ENCODE measurements at places on chromosomes 7 and 10.
A peak's percentile ranks its signal among the peaks of the same experiment; 100 is the strongest.

DNA sequence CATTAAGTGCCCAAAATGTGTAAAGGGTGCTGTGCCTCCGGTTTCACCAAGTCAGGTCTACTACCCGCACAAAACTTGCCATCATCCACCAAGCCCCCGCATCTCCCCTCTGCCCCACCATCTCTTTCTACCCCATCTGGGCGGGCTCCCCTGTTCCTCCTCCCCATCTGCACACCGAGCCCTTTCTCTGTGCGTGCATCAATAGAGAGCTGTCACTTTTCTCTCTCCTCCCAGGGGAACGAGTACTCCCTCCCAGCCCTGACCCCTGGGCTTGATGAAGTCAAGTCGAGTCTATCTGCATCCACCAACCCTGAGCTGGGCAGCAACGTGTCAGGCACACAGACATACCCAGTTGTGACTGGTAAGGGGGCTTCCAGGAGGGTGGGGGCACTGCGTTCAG is 63.5 kb downstream of the PAX2 start:
- DNase-seq = no peak

GRCh38 chr7:99201027-99201426 is 6.9 kb downstream of the KPNA7 start:
- no peak for DNase-seq

GRCh38 chr10:69353977-69354635 is 62.6 kb downstream of the TACR2 start:
- DNase-seq = no peak

- DNase-seq = no peak
Observed at GRCh38 chr10:102281102-102281487, 35.8 kb downstream of the GBF1 start.

DNA sequence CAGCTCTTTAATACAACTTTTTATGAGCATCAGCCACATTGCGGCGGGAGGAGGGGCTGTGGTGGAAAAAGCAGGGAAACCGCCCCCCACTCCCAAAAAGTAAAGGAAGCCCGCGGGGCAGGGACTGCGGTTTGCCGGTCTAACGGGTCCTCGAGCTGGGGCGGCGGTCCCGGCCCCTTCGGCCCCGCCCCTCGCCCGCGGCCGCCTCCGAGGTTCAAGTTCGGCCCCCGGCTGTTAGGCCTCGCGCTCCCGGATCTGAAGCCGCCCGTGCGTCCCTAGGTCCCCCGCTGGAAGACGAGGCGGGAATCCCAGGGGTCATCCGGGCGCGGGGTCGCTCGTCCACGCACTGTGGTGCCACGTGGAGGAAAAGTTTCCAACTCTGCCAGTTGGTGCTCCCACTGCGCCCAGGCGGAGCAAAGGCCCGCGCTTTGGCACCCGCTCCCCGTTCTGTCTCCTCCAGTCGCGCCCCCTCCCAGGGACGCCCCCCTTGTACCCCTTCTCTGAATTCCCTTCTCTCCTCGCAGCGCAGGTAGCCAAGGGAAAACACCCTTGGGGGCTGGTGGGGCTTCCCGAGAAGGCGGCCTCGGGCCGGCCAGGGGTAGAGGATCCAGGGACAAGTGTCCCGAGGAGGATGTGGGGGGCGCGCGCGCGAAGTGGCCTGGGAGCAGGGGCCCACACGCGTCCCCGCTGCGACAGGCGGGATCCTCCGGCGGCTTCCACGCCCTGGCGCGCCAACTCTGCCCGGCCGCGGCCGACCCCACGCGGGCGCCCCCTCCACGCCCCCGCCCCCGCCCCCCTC is 798 bp upstream of the AUTS2 start:
- no peak for DNase-seq

DNA sequence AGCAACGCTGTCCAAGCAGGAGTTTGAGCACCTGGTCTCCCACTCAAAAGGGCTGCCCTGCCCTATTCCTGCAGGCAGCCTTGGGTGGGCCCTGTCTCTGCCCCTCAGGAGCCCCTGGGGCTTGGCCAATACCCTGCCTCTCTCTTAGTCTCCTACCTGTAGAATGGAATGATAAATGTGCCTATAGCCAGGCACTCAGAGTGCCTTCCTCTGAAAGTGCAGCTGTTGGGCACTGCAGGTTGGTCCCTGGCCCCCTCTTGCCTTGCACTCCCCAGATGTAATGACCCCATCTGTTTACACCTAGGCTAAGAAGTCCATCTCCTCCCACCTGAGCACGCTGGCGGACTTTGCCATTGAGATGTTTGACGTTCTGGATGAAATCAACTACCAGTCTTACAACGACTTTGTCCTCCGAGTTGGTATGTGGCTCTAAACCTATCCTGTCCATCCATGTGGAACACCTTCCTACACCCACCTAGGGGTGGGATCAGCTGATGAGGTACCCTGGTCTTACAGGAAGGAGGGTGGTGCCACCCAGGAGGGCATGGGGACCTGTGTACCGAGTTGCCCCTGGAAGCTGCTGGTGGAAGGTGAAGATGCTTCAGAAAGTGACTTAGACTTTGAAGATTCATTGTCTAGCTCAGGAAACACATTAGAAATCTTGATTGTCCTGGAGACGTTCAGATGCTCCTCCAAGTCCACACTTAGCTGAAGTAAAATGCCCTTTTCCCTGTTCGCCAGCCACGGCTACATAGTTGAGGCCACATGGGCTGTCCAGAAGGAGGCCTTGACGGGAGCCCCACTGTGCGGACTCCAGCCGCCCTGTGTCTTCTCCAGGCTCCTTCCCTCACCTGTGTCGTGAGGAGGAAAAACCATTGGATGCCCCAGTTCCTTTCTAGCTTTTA is 134.1 kb downstream of the ADCY1 start:
- no peak for DNase-seq

GRCh38 chr7:98329100-98329790 is 47.8 kb downstream of the BRI3 start:
- DNase-seq = no peak

- no peak for DNase-seq
Observed at GRCh38 chr10:10477844-10478243, 539.8 kb upstream of the CELF2 start.

DNA sequence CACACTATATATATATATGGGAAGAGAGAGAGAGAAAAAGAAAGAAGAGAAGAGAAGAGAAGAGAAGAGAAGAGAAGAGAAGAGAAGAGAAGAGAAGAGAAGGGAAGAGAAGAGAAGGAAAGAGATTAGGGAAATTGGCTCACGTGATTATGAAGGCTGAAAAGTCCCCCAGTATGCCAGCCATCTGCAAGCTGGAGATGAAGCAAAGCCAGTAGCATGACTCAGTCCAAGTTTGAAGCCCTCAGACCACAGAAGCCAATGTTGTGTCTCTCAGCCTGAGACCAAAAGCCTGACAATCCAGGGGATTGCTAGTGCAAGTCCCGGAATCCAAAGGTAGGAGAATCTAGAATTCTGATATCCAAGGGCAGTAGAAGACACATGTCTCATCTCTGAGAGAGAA is 206.3 kb upstream of the PRSS1 start:
- no peak for DNase-seq

DNA sequence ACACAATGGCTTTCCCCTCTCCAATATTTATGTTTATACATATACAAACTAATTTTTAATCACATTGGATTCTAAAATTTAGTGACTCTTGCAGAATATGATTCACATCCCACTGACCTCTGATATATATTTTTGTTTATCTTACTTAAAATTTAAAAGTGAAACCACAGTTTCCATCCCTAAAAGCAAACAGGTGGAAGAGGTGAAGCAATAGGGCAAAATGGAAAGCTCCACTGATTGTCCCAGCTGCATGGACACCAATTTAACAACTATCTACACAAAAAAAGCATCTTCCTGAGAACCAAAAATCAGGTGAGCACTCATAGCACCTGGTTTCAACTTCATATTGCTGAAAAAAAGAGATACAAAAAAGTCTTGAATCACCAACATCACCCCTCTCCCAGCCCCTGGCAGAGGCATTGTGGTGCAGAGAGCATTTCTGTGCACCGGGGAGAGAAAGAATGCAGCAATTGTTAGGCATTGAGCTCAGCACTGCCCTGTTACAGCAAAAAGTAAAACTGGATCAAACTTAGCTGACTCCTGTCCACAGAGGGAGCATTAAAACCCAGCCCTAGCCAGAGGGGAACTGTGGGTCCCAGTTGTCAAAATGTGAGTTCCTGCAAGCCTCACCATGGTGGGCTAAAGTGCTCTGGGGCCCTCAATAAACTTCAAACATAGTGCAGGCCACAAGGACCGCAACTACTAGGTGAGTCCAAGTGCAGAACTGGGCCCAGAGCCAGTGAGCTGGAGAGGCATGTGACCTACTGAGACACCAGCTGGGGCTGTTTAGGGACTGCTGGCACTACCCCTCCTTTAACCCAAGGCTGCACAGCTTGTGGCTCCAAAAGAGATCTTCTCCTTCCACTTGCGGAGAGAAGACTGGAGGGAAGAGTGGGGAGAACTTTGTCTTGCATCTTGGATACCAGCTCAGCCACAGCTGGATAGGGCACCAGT is 92.1 kb downstream of the SIRT1 start:
- no peak for DNase-seq

DNA sequence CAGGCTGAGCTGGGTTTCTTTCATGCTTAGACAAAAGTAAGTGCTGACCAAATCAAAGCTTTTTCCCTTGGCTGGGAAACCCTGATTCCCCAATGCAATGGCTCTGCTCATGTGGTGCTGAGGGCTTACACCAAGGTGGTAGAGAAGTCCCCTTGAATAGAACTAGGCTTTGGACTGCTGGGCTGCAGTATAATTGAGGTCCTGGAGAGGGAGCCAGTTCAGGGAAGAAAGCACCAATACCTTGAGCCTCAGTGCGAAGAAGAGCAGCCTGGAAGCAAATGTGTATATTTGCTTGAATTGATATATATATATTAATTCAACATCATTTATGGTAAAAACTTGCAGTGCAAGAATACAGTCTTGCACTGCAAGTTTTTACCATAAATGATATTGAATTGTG is 391.1 kb downstream of the RPS24 start:
- DNase-seq = no peak

DNA sequence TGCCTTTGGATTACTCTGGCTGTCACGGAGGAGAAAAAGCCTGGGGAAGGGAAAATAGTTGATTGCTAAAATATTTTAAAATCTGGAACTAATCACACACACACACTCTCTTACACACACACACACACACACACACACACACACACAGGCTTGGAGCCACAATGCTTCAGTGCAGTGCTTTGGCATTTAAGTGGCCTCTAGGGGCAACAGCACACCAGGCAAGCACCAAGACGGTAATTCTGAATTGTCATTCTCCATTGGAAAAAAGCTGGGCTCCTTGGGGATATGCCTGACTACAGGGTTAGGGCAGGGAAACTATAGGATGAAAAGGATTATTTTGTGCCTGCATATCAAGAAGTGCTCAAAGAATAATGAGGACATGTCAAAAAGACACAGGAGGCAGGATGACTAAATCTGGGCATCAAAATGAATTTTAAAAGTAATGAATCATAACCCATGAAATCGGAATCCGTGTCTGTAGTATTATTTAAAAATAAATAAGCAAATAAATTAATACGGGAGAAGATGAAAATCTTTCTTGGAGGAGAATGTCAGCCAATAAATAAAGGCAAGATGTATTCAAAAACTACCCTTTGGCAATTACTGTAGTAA is 30.4 kb upstream of the DDC start:
- no peak for DNase-seq

- DNase-seq = no peak
Observed at GRCh38 chr7:8881916-8882315, 448.5 kb downstream of the NXPH1 start.

GRCh38 chr10:84696610-84697009 is 368.2 kb downstream of the CCSER2 start:
- DNase-seq = peak; percentile 62

DNA sequence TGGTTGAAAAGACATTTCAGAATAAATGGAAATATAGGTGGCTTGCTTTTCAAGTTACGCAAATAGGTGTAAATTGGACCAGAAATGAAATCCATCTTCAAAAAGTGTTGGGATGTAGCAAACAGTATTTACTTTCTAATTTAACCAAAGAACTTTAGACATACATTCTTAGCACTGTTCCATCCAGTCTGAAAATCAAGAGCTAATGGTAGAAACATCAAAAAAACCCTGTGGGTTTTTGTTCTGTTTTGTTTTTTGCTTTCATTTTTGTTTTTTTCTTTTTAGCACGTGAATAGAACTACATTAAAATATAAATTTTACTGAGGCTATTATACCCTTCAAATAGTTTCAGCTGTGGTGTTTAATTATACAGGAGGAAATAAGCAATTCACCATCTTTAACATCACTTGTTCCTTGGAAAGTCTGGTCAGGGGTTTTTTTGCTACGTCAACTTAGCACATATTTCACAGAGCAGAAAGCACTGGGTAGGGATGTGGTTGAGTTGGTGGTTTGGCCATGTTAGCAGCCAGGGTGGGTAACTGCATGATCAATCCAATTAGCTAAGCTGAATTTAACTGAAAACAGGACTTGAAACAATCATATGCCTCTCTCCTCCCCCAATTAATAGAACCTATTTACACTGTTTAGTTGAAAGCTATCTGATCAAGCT is 275.4 kb upstream of the PFKP start:
- no peak for DNase-seq

- DNase-seq = no peak
Observed at GRCh38 chr10:88168171-88169036, 305.0 kb downstream of the PTEN start.

- DNase-seq = no peak
Observed at GRCh38 chr7:12031186-12031585, 179.9 kb upstream of the TMEM106B start.

Measured in NCI-H187 treated with DMSO at 0.1 percent for 48 hours (cell line).